ENCODE measurements at places on chromosomes 2 and 18.

DNA sequence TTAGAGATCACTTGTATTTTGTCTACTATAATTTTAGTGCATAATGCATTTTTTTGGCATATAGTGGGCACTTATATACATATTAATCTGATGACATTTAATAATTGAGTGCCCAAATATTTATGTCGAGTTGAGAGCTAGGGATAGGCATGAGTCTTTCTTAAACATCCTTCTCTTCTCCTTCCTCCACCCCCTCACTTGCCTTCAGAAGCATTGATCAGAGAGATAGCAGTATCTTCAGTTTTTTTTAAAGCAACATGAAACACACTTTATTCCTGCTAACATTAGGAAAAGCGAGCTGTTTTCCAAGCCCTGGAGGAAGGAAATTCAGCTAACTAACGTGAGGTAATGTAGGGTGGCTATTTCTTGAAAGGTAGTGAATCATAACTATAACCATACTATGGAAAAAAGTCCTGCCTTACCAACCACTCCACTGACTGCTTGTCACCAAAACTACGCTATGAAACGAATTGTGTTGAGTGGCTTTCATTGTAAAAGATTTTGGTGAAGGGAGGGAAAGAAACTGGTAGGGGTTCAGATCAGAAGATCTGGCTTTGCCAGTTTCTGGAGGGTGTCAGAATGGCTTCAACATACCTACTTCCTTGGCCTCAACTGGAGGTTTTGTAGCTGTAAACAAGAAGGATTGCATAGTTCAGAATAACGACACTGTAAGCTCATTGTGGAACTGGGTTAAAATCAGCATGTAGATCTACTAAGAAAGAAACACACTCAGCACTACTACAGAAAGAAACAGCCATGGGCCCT, 2.3 kb upstream of the ITGA4 start:
- no peak for DNase-seq

DNA sequence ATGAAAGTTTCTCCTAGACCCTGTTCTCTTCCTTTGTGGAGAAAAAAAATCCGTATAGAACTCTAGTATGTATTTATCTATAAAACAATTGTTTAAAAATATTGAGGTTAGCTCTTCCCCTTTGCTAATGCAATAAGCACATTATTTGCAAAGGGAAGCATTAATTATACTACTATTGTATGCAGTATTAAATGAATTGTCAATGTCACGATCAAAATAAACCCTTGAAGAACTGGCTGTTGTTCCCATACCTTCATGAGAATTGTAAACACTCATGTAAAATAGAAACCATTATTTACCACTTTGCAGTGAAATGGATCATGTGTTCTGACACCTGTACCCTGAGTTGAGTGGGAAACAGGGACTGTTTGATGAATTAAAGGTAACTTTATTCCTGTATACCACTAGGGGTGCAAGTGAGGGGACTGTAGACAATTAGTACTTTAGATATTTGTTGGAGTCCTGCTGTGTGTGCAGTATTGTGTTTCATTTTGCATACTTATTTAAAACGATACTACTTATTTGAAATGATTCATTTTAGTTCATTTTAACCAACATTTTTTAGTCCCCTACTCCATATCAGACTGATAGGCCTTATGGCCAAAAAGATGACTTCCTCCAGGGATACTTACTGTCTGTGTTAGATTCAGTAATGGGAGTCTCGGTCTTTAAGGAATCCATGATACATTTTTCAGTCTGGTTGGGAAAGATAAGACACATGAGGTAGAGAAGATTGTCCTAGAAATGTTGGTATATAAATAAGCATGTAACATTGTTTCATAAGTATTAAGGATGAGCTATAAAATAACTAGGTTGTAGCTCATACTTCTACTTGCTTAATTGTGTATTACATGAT, 7.9 kb downstream of the PKP4 start:
- no peak for DNase-seq

DNA sequence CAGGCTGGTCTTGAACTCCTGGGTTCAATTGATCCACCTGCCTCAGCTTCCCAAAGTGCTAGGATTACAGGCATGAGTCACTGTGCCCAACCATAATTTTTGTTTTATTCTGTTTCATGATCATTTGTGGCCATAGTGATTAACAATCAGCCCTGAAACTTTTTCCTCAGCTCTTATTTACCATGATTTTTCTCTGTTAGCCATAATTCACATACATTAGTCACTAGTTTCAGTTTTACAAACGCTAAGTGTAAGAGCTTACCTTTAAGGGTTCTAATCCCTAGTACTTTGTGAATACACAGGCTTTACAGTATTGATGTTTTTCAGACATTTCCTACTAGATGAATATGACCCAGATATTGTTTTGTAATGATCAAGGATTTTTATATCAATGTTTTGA, 216.1 kb downstream of the DPP4 start:
- no peak for DNase-seq

DNA sequence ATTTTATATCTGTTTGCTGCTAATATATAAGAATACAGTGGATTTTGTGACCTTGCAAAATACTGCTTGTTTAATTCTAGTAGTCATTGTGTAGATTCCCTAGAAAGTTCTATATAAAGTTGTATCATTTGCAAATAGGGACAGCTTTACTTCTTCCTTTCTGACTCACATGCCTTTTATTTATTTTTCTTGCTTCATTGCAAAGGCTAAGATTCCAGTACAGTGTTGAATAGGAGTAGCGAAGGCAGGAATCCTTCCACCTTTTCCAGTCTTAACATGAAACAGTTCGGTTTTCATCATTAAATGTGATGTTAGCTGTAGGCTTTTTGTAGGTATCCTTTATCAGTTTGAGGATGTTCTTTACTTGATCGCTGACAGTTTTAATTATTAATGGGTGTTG, 58.1 kb downstream of the DGKD start:
- DNase-seq, result no peak

DNA sequence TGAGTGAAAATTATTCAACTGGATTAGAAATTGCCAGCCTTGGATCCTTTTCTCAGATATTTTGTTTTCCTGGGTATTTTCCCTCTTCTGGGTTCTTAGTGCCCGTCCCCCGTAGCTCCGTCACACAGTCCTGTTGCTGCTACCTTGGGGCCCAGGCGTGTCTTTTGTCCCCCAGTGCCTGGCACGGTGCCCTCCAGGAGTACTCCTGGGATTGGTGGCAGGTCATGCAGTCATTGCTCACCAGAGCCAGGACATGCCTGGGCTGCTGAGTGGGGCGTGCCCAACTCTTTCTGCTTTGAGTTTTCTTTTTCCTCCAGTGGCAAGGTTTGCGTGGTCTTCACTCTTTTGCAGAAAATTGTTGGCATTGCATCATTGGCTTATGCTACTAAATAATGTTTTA, 275.2 kb downstream of the AGAP1 start:
- DNase-seq, result no peak

DNA sequence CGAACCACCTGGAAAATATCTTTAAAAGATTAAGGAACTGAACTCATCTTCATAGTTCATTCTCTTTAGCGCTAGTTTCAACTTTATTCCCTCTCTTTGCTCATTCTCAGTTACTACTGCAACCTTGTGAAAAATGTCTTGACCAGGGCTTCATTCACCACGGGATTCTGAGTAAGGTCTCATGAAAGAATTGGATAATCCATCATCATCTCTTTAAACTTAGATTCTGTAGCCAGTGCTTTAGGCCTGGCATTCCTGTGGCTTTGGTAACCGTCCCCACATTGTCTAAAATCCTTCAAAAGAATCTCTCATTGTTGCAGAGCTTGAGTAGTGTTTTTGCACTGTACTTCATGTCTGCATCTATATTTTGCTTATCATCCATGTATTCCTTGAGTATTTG, 229.5 kb downstream of the ETAA1 start:
- no peak for DNase-seq

Measured in lung (tissue), 17 donors.